Astrocyte of the cerebellum (primary cell): ENCODE measurements at places on chromosomes 7 and 10.

GRCh38 chr10:126977216-126977615, 72.0 kb downstream of the DOCK1 start:
- no peak for DNase-seq

DNA sequence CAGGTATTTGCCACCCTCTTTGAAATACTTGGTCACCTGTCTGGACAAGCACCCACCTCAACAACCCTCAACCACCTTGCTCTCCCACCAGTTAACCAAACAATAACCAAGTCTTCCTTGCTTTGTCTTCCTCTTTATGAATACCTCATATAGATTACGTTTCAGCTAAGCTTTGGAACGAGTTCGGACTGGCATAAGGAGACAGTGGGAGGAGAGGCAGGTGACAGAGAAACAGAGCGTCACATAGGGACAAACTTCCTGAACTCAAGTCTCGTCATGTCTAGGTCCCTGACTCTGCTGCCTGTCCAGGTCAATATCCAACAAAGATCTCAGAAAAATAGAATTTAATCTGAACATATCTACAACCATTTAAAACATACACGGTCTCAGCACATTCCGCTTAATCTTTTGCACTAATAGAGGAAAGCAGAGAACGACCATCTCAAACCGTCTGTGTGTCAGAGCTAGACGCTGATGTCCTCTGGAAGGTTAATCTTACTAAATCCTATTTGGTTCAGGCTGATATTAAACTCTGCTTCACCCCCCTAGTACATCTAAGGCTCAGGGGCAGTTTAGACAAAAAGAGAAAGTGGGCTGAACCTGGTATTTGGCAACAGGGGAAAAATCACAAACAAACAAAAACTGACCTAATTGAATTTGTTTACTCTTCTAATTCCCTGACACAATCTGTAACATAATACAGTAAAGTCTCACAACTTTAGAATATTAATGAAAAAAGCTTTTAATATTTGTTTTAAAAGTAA, 26.4 kb upstream of the SVOPL start:
- no peak for DNase-seq

DNA sequence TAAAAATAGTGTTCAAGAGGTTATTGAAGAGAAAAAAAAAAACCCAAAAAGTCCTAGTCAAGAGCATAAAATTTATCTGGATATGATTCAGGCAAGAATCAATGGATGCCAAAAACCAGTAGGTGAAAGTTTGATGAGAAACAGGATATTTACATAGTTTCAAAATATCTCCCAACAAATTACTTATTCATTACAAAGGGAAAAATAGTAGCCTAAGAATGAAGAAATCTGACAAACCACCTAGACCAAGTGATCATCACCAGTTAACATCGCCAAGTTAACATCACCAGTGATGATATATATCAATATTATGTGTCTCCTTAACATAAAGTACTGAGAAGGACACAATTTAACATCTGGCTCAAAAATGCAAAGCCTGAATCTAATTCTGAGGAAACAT, 85.2 kb downstream of the RNLS start:
- DNase-seq: no peak

GRCh38 chr7:27157702-27158431, 1.4 kb upstream of the HOXA7 start:
- no peak for DNase-seq

DNA sequence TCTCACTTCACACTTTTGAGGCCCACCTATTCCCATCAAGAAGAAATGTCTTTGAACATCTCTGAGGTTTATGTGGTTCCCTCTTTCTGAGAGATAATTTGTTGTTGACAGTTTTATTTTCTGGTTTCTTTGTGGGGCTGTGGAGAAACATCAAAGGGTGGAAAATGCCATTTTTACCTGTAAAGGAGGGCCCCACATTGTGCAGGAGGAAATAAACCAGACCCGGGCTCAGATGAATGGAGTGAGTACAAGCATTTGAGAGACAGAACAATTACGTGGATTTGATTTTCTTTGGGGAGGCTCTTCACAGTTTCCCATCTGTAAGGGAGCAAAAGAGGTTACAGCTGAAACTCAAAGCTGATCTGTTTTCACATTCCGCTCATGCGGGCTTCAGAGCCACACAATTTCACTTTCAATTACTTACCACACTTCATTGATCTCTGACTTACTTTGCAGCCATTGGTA, 29.8 kb downstream of the ITPRIP start:
- DNase-seq: no peak

DNA sequence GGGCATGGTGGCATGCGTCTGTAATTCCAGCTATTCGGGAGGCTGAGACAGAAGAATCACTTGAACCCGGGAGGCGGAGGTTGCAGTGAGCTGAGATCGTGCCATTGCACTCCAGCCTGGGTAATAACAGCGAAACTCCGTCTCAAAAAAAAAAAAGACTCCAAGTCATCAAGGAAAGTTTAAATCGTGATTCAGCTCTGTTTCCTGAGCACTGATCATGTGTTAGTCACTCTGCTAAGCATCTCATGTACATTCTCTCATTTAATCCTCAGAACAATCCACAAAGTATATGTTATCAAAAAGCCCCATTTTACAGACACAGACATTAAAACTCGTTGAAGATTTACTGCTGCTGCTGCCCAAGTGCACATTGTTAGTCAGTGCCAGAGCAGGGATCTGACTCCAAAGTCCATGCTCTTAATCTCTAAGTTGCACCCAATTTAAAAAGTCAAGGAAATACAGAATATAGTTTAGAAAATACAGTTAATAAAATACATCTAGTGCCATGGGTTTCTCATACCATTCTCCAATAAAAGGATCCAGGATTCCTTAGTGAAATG, 6.2 kb downstream of the PIK3AP1 start:
- no peak for DNase-seq

DNA sequence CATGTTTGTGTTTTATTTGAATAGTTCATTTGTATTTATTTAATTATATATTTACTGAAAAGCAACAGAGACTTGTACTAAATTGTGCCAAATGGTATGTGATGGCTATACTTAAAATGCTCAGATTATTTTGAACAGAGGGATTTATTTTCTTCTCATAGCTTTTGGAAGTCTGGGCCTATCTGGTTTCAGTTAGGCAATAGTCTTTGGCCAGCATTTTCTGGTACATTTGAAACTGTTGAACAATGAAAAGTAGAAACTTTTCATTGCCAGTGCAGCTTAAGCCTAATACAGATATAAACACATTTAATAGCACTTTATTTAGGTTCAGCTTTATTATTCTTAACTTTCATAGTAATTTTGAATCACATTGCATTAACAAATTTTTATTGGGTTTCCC, 188.0 kb downstream of the TAX1BP1 start:
- no peak for DNase-seq

GRCh38 chr7:11171569-11172192, 198.0 kb downstream of the PHF14 start:
- DNase-seq: no peak

DNA sequence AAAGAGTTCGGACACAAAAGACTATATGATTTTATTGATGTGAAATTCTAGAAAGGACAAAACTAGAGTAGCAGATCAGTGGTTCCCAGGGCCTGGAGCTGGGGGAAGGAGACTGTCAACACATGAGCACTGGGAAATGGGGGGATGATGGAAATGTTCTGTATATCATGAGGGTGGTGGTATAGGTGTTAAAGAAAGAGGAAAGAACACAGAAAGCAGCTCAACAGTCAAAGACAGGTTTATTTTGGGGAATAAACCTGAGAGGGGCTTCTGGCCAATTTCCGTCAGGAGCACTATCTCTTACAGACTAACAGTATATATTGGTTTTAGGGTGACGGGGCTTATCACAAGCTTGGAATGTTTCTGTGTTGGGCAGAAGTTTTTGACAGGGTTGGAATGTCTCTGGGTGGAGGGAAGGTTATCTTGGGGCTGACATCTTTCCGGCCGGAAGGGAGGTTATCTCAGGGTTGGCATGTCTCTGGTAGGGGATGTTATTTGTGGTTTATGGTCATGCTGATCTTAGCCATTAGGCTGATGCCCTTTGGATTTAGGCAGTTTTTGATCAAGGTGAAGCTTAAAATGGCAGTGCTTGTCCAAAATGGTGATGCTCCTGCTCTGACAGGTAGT, 254.6 kb upstream of the NRP1 start:
- DNase-seq: no peak

- DNase-seq: peak; percentile 55
Observed at GRCh38 chr10:63114031-63114814, 18.9 kb upstream of the NRBF2 start.

- DNase-seq: no peak
Observed at GRCh38 chr7:84822941-84823510, 363.8 kb downstream of the SEMA3D start.

- no peak for DNase-seq
Observed at GRCh38 chr10:72852508-72852907, 41.0 kb upstream of the OIT3 start.

DNA sequence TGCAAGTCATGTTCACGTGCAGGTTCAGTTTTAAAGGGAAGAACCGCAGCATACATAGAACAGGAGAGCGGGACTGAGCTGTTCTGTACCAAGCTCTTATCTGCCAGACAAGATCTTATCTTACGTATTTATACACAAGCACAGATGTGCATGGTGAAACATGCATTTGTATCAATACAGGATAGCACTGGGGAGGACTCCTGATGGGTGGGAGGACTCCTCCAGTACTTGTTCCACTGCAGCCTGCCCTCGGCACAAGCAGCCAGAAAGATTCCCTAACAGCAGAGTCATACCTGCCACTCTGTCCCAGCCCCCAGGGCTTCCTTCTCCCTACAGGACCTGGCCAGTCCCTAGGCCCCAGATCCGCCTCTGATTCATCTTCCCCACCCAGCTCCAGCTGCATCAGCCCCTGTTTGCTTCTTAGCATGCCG, 13.2 kb upstream of the PRKCQ start:
- DNase-seq: no peak

DNA sequence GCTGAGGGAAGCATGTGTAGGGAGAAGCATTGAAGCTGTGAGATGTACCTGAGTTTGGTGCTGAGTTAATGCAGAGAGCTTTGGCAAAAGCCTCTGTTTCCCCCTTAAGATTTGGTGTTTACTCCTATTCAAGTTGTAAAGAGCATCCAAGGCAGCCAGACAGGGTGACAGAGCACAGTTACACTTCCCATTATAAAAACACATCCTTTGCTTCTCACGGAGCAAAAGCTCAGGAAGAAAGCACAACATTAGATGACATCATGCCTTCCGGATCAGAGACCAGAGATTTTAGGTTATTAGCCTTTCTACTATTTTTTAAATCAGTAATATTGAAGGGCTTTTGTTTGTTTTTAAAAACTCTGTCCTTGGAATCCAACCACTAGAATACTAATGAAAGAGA, 182.9 kb downstream of the DOCK4 start:
- no peak for DNase-seq

- DNase-seq: no peak
Observed at GRCh38 chr10:117462424-117462792, 80.1 kb upstream of the EMX2 start.

GRCh38 chr10:70583669-70584037, 18.9 kb downstream of the PRF1 start:
- no peak for DNase-seq

DNA sequence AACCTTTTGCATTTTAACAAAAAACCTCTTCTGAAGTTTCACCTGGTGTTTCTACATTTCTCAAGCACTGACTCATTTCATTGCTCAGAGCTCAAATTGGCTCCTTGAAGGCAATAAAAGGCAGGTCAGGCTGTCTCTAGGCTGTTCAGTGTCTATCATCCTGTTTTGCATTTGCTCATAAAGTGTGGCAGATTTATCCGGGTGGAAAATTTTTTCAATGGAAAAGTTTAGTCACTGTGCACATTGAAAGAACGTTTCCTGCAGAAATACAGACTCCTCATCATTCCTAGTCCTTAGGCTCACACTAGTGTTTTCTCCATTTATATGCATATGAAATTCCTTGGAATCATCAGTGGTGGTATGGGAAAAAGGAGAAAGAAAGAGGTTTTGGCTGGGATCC, 114.2 kb upstream of the DGKB start:
- DNase-seq: no peak

- no peak for DNase-seq
Observed at GRCh38 chr7:3309140-3309539, 8.1 kb downstream of the SDK1 start.

DNA sequence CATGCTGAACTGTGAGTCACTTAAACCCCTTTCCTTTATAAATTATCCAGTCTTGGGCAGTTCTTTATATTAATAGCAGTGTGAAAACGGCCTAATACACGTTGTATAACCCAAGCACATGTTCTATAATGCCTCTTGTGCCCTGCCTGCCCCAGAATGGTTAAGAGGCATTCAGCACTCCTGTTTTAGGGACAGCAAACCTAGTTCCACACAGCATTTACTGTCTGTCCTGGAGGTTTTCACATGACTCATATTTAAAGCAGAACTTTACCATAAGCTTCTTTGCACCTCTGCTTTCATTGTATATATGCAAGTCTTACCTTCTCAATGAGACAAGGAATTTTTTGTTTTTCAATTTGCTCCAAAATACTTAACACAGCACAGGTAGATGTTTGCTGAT, 144.8 kb downstream of the ICA1 start:
- DNase-seq: no peak

DNA sequence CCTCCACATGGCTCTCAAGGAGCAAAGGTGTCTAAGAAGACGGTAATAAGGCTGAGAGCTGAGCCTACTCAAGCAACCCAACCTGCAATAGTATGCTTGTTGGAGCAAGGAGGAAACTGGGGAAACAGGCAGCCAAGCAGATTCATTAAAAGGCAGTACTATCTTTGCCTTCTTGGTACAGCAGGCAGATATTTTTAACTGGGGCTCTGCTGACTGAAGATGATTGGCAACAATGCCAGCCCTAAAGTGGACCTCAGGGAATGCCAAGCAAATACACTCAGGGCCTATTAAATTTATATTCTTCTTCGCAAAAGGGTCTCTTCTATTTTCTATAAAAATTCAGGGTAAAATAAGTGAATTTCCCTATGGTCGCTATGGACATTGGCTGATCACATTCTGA, 109.4 kb upstream of the PCGF5 start:
- DNase-seq: no peak

GRCh38 chr7:39582536-39582935, 16.3 kb downstream of the YAE1 start:
- no peak for DNase-seq

- DNase-seq: no peak
Observed at GRCh38 chr7:44152971-44153947, 12.1 kb upstream of the MYL7 start.

- DNase-seq: no peak
Observed at GRCh38 chr7:84182301-84182700, 12.3 kb downstream of the SEMA3A start.

DNA sequence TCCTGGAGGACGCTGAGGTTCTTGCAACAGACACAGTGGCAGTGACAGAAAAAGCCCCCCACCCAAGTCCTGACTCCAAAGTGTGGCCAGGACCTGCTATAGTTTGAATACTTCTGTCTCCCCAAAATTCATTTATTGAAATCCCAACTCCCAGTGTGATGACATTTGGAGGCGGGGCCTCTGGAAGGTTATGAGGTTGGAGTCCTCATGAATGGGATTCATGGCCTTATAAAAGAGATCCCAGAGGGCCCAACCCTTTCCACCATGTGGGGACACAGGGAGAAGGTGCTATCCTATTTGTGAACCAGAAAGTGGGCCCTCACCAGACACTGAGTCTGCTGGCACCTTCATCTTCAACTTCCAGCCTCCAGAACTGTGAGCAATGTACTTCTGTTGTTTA, 18.3 kb downstream of the ANXA11 start:
- no peak for DNase-seq

- DNase-seq: no peak
Observed at GRCh38 chr7:47557694-47558670, 23.9 kb downstream of the TNS3 start.
